ENCODE measurements at places on chromosomes 13 and 19. TPM values are rescaled to one million over a fixed set of nuclear protein-coding genes. Genes with fewer than 3 reads are reported as not detected.

Gene EFNA2
- 0.70 TPM for total RNA-seq

Gene ZDHHC20
- 95.6 TPM for total RNA-seq

Gene CASP14
- 0.34 TPM for total RNA-seq

Gene PTGIR
- 3.5 TPM for total RNA-seq

Gene CGB5
- total RNA-seq: 1.1 TPM

Gene GPR183
- 5.4 TPM for total RNA-seq

Gene RETN
- not detected for total RNA-seq

Gene ACER1
- total RNA-seq: not detected

Gene HOOK2
- total RNA-seq: 79.0 TPM

Gene GNA15
- total RNA-seq: 28.5 TPM

Gene KIR2DL1
- total RNA-seq: not detected

Gene ZNF792
- total RNA-seq: 10.2 TPM

Gene APOC4
- not detected for total RNA-seq

Gene SLC5A5
- total RNA-seq: 0.13 TPM

Gene MEDAG
- 6.6 TPM for total RNA-seq

Gene CYP2A7
- not detected for total RNA-seq

Gene BST2
- total RNA-seq: 45.8 TPM

Gene PLVAP
- total RNA-seq: 159 TPM

Gene PALM3
- total RNA-seq: 24.1 TPM

Gene ARHGAP35
- total RNA-seq: 84.0 TPM

Gene ZNF540
- 8.1 TPM for total RNA-seq

Data from ureter (tissue), 1 donor.